Ascending aorta (tissue), 2 donors: ENCODE measurements at places on chromosomes 5 and 9. TPM values are rescaled to one million over a fixed set of nuclear protein-coding genes. Genes with fewer than 3 reads are reported as not detected.

PAX5 gene
- not detected for total RNA-seq

MUSK gene
- not detected for total RNA-seq

DNA sequence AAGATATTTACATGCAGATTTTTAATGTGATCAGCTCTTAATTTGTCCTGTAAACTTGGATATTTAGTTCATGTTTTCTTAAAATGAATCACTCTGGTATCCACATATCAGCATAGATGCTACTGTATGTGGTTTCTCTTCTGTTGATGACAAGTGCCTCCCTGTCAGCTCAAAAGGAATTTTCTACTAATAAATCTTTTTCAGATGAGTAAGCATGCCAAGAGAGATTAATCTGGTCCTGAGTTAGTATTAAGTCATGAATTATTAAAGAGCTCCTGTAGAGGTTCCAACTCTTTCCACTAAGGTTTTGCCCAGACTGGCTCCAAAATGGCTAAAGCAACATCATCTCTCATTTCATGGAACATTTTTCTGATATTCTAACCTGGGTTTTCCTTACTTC, 129.2 kb downstream of the GOLPH3 start:
- H3K36me3 ChIP-seq: no peaks in the 10 kb centered on the region
- H3K27me3 ChIP-seq: no peaks in the 10 kb centered on the region
- no peak overlapping the region for H3K27ac ChIP-seq

- H3K36me3 ChIP-seq: no peaks in the 10 kb centered on the region
- H3K27ac ChIP-seq: no peak overlapping the region
- no peak overlapping the region for H3K4me3 ChIP-seq
- no peak for DNase-seq
- no peaks in the 10 kb centered on the region for H3K27me3 ChIP-seq
- no peaks in the 10 kb centered on the region for H3K4me1 ChIP-seq
Observed at GRCh38 chr5:52709167-52709925, 78.4 kb upstream of the ITGA1 start.

CCDC180 gene
- 4.8 TPM for total RNA-seq

GRCh38 chr9:71918419-71918818, 7.0 kb downstream of the C9orf85 start:
- H3K27me3 ChIP-seq: no peaks in the 10 kb centered on the region
- no peak overlapping the region for H3K4me3 ChIP-seq
- no peaks in the 10 kb centered on the region for H3K36me3 ChIP-seq
- H3K27ac ChIP-seq: no peak overlapping the region

NFIB gene
- total RNA-seq: 99.9 TPM

DNA sequence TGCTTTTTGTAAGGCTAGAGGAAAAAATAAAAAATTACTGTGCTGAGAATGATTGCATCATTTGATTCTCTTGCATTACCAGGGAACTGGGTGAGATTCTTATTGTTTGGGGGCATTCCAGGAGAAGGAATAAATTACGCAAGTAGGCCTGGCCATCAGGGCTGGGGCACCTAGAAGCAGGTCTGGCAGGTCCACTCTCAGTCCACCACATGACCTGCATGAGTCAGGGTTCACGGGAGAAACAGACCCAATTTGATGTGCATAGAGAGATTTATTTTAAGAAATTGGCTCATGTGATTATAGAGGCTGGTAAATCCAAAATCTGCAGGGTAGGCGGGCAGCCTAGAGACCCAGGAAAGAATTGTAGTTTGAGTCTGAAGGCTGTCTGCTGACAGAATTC, 59.6 kb downstream of the ZNF622 start:
- no peak overlapping the region for H3K4me3 ChIP-seq
- H3K27ac ChIP-seq: no peak overlapping the region
- no peaks in the 10 kb centered on the region for H3K4me1 ChIP-seq
- no peak for DNase-seq

OBP2B gene
- total RNA-seq: not detected

DNA sequence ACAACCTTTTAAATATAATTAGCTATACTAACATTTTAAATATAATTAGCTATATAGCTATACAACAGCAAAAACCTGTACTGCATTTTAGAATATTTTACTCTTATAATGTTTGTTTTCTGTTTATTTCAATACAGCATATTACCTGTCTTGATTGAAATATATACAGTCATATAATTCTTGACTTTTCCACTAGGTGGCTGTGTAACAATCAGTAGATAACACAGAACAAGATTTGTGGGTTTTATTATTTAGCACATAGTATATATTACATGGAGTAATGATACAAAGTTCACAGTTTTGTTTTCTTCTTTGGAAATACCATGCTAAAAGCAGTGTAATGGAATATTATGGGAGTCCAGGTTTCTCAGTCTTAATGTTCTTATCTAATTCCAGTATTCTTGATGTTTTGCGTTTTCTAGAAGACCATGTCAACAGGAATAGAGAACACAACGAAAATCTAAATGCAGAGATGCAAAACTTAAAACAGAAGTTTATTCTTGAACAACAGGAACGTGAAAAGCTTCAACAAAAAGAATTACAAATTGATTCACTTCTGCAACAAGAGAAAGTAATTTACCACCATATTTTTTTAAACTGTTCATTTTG, 13.3 kb downstream of the HMMR start:
- no peaks in the 10 kb centered on the region for H3K36me3 ChIP-seq
- H3K27ac ChIP-seq: no peak overlapping the region
- no peaks in the 10 kb centered on the region for H3K27me3 ChIP-seq
- DNase-seq: no peak

- H3K36me3 ChIP-seq: no peaks in the 10 kb centered on the region
- H3K27me3 ChIP-seq: no peaks in the 10 kb centered on the region
- H3K4me3 ChIP-seq: no peak overlapping the region
- H3K27ac ChIP-seq: no peak overlapping the region
- DNase-seq: no peak
- H3K4me1 ChIP-seq: no peaks in the 10 kb centered on the region
Observed at GRCh38 chr9:104577263-104577662, 8.3 kb downstream of the OR13C8 start.

ADAM19 gene
- 11.7 TPM for total RNA-seq

SLC9A3 gene
- 9.9 TPM for total RNA-seq

TXN gene
- total RNA-seq: 28.9 TPM

- peaks cover 4% of the 10 kb centered on the region for H3K4me1 ChIP-seq
- DNase-seq: no peak
- H3K27ac ChIP-seq: no peak overlapping the region
Observed at GRCh38 chr5:36661456-36662220, 55.2 kb downstream of the SLC1A3 start.

DNA sequence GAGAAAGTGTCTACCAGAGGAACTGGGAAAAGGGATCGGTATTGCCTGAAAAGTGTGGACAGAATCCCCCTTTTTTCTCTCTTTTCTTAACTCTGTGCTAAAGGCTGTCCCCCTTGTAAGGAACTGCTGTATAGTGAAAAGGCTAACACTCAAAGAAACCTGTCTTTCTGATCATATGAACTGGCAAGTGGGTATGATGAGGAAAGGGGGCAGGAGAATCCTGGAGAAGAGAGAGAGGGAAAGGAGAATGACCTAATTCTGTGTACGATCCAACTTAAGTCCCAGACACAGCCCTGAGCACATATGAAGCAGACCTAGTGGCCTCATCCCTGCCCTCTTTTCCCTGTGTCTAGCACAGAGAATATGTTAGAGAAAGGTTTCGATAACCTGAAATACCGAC, 967 bp downstream of the ANKRD31 start:
- H3K27ac ChIP-seq: no peak overlapping the region
- no peaks in the 10 kb centered on the region for H3K27me3 ChIP-seq
- no peaks in the 10 kb centered on the region for H3K36me3 ChIP-seq
- H3K4me1 ChIP-seq: no peaks in the 10 kb centered on the region
- H3K4me3 ChIP-seq: no peak overlapping the region
- no peak for DNase-seq

DNA sequence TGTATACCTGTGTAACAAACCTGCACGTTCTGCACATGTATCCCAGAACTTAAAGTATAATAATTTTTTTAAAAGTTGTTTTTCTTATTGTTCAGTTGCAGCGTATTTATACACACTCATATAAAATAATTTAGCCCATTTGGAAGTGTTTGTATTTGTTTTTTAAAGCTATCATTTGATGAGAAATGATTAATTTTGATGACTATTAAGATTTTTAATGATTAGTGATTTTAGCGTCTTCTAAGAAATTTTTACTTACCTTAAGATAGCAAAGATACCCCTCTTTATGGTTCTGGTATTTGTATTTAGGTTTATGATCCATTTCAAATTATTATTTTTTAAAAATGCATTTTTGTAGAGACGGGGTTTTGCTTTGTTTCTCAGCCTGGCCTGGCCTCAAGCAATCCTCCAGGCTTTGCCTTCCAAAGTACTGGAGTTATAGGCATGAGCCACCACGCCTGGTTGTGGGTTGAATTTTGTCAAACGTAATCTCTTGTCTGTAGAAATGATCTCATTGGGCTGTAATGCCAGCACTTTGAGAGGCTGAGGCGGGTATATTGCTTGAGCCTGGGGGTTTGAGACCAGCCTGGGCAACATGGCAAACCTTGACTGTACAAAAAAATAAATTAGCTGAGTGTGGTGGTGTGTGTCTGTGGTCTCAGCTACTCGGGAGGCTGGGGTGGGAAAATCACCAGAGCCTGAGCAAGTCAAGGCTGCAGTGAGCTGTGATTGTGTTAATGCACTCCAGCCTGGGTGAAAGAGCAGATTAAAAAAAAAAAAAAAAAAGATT, 26.9 kb downstream of the CSNK1G3 start:
- DNase-seq: no peak
- no peaks in the 10 kb centered on the region for H3K27me3 ChIP-seq
- no peaks in the 10 kb centered on the region for H3K4me1 ChIP-seq
- H3K4me3 ChIP-seq: no peak overlapping the region
- no peak overlapping the region for H3K27ac ChIP-seq

DNA sequence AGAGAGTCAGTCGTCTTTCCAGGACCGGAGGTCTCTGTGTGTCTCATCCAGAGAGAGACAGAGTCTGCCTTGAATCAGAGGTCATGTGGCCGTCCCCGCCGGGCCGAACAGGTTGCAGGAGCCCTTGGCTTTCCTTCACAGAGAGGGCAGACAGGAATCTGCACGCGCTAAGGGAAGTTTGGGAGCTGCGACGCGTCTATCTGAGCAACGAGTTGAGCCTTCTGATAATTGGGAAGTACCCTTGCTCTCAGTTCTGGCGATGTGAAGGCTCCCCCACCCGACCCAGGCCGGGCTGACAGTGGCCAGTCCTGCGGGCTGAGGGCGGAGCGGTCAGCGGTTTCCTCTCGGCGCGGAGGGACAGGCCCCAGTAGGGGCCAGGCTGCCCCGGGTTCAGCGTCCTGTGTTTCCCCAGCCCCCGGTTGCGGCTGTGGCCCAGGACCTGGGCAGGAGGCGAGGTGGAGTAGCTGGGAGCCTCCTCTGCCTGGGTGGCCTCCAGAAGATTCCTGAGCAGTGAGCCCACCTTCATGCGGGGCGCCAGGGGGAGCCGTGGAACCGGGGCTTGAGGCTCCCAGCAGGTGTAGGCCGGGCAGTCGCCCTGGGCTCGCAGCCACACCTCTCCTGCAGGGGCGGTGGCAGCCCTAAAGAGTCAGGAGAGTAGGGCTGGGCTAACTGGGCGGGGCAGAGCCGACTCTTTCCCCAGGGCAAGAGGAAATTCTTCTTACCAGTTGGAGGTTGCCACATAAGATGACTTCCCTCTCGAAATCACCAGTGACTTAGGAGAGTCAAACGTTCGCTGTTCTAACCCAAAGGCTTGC, 13.9 kb downstream of the NR2F1 start:
- no peak overlapping the region for H3K4me3 ChIP-seq
- H3K27ac ChIP-seq: no peak overlapping the region
- no peaks in the 10 kb centered on the region for H3K4me1 ChIP-seq
- H3K36me3 ChIP-seq: no peaks in the 10 kb centered on the region

C5orf47 gene
- total RNA-seq: not detected

GRCh38 chr5:143078313-143078712, 308.1 kb downstream of the ARHGAP26 start:
- H3K4me1 ChIP-seq: no peaks in the 10 kb centered on the region
- H3K27ac ChIP-seq: no peak overlapping the region
- H3K36me3 ChIP-seq: no peaks in the 10 kb centered on the region
- DNase-seq: no peak
- H3K4me3 ChIP-seq: no peak overlapping the region
- H3K27me3 ChIP-seq: no peaks in the 10 kb centered on the region

- DNase-seq: no peak
- H3K36me3 ChIP-seq: no peaks in the 10 kb centered on the region
- H3K27ac ChIP-seq: no peak overlapping the region
- H3K4me1 ChIP-seq: peaks cover 3% of the 10 kb centered on the region
- no peaks in the 10 kb centered on the region for H3K27me3 ChIP-seq
- H3K4me3 ChIP-seq: no peak overlapping the region
Observed at GRCh38 chr5:67542479-67542878, 345.9 kb upstream of the CD180 start.

PCDHGB3 gene
- total RNA-seq: 14.4 TPM

GRCh38 chr5:21236971-21237427, 1249.0 kb upstream of the CDH18 start:
- no peaks in the 10 kb centered on the region for H3K27me3 ChIP-seq
- no peak for DNase-seq
- H3K4me1 ChIP-seq: peaks cover 3% of the 10 kb centered on the region
- H3K4me3 ChIP-seq: no peak overlapping the region

DNA sequence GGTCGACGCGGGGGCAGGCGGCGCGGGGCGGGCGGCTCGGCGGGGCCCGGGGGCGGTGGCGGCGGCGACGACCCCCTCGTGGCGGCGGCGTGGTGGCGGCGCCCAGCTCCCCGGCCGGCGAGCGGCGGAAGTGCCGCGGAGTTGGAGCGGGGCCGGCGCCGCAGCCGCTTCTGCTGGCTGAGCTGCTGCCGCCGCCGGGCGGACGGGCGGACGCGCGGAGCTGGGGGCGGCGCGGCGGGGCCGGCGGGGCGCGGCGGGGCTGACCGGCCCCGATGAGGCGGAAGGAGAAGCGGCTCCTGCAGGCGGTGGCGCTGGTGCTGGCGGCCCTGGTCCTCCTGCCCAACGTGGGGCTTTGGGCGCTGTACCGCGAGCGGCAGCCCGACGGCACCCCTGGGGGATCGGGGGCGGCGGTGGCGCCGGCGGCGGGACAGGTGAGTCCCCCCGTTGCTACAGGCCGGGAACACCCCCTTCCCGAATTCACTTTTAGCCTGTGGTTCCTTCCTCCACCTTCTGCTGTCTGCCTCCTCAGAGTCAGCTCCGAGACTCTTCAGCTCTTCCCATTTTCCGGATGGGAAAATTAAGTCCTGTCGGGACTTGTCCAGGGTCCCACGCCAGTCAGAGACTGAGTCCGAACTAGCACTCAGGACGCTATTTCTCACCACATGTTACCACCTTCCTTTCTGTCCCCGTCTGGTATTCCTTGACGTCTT, at the start of gene GALNT10:
Gene GALNT10, plus strand, starts transcription at position 139 of the 710 bp plus-strand sequence. Its CDS starts 134 bp downstream, at position 273.
- no peak for DNase-seq
- H3K36me3 ChIP-seq: no peaks in the 10 kb centered on the region
- no peaks in the 10 kb centered on the region for H3K27me3 ChIP-seq

WNK2 gene
- total RNA-seq: not detected

EQTN gene
- total RNA-seq: not detected

- H3K4me1 ChIP-seq: no peaks in the 10 kb centered on the region
- H3K4me3 ChIP-seq: no peak overlapping the region
- no peak for DNase-seq
- no peaks in the 10 kb centered on the region for H3K36me3 ChIP-seq
- no peaks in the 10 kb centered on the region for H3K27me3 ChIP-seq
Observed at GRCh38 chr5:135883441-135883840, 12.2 kb downstream of the IL9 start.

GRCh38 chr9:99046542-99047071, 58.3 kb upstream of the TGFBR1 start:
- no peaks in the 10 kb centered on the region for H3K4me1 ChIP-seq
- no peaks in the 10 kb centered on the region for H3K36me3 ChIP-seq
- DNase-seq: no peak
- H3K4me3 ChIP-seq: no peak overlapping the region
- no peaks in the 10 kb centered on the region for H3K27me3 ChIP-seq

- no peaks in the 10 kb centered on the region for H3K27me3 ChIP-seq
- H3K36me3 ChIP-seq: no peaks in the 10 kb centered on the region
- DNase-seq: no peak
- no peak overlapping the region for H3K4me3 ChIP-seq
- no peaks in the 10 kb centered on the region for H3K4me1 ChIP-seq
- no peak overlapping the region for H3K27ac ChIP-seq
Observed at GRCh38 chr5:63032343-63032742, 453.7 kb downstream of the LRRC70 start.
